ENCODE measurements at places on chromosomes 16 and 17. TPM values are rescaled to one million over a fixed set of nuclear protein-coding genes. Genes with fewer than 3 reads are reported as not detected.

- peak; percentile 87 for DNase-seq
Measured at GRCh38 chr17:10061111-10061845, 137.1 kb downstream of the GAS7 start.

- no peak for DNase-seq
Measured at GRCh38 chr16:83363521-83363920, 444.3 kb upstream of the HSBP1 start.

DNA sequence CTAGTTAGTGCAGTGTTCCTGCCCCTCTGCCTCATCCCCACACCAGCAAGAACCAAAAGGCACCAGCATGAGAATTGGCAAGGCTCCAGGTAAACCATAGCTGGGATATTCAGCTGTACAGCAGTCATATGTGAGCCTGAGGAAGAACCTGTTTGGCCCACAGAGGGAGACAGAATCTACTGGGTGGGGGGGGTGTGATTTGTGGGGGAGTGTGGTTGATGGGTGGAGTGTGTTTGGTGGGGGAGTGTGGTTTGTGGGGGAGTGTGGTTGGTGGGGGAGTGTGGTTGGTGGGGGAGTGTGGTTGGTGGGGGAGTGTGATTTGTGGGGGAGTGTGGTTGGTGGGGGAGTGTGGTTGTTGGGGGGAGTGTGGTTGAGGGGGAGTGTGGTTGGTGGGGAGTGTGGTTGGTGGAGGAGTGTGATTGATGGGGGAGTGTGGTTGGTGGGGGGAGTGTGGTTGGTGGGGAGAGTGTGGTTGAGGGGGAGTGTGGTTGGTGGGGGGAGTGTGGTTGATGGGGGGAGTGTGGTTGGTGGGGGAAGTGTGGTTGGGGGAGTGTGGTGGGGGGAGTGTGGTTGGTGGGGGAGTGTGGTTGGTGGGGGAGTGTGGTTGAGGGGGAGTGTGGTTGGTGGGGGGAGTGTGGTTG, 19.5 kb downstream of the MINK1 start:
- DNase-seq = peak; percentile 41

GRCh38 chr16:73873643-73874042, 423.0 kb upstream of the PSMD7 start:
- DNase-seq = no peak

GRCh38 chr16:55047331-55047730, 116.7 kb downstream of the IRX5 start:
- no peak for DNase-seq

DNA sequence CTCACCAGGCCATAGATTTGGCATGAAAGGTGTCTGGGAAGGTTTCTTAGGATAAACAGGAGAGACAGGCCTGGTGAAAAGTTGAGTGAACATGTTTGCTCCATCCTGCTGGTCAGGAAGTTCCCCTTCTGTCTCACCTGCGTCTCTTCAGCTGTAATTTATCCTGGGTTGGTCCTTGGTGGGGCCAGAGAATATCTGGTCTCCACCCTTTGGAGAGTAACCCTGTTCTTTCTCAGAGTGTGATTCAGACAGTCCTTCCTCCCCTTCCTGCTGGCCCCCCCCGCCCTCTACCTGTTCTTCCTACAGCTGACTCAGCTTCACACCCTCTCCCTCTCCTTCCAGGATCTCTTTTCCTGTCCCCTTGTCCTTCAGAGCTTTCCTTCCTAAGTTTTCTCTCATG, 17.1 kb downstream of the MINK1 start:
- no peak for DNase-seq

DNA sequence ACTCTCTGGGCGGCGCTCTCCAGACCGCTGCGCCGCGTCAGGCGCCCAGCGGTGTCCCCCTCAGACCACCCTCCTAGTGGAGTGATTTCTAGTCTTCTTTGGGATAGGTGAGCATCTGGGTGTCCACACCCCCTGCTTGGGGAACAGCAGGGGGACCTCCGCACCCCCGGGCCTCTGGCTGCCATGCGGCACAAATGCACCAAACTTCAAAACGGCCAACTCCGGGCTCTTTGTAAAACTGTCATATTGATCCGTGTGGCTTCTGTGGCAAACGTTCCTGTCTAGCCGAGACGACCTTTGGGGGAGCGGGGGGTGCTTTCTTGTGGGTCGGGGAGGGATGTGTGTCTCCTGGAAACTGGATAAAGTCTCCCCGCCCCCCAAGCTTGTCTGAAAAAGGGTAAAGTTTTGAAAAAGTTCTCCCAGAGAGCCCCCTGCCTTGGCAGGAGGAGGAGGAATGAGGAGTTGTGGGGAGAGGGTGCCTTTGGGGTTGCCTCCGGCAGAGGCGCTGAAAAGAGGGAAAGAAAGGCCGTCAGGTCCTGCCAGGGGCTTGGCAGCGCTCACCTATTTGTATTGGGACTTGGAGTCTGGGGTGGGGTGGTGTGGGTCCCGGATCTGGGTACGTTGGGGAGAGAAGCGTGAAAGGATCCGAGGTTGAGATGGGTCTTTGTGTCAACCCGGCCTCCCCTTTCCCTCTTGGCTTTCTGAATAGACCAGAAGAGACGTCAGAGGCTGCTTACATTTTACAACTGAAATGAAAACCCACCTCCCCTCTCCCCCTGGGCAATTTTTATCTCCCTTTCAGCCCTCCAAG, 2.2 kb upstream of the CHD3 start:
- DNase-seq = peak; percentile 22

DNA sequence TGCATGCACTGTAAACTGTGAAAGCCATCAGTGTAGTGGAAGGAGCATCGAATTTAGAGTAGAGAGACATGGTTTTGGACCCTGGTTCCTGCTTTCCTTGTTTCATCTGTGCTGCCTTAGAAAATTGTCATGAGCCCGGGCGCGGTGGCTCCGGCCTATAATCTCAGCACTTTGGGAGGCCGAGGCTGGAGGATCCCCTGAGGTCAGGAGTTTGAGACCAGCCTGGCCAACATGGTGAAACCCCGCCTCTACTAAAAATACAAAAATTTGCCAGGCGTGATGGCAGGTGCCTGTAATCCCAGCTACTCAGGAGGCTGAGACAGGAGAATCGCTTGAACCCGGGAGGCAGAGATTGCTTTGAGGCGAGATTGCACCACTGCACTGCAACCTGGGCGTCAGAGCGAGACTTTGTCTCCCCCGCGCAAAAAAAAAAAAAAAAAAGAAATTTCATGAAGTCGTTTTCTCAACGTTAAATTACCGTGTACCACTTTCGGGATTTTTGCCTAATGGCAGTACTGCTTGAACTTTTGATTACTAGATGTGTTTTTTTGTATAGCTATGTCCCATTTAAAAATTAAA, 912 bp downstream of the COQ7 start:
- DNase-seq = no peak

DNA sequence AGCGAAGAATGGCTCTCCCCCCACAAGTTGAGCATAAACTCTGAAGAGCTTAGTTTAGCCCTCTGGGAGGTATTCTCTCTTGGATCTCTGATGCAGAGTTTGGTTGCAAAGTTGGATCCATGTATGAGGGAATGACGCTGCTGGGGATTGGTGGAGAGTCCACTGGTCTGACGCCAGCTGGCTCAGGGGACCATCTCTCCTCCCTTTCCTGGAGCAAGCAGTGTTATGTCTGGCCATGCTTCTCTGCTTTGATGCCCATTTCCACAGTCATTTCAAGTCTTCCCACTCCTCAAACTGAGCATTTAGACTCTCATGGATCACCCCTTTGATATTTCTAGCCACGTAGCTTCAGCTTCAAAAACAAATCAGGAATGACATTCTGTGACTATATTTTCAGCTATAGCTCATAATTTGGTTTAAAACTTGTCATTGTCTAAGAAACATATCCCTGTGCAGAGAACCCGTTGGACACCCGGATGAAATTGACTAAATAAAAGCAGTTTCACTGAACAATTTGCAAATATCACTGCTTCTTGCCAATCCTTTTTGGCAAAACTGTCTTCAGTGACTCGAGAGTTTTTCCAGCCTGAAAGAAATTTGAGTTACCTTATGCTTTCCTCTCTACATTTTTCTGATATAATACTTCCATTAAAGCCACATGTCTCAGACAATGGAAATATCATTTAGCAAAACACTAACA, 193.4 kb upstream of the CDH11 start:
- DNase-seq = peak; percentile 33

DNA sequence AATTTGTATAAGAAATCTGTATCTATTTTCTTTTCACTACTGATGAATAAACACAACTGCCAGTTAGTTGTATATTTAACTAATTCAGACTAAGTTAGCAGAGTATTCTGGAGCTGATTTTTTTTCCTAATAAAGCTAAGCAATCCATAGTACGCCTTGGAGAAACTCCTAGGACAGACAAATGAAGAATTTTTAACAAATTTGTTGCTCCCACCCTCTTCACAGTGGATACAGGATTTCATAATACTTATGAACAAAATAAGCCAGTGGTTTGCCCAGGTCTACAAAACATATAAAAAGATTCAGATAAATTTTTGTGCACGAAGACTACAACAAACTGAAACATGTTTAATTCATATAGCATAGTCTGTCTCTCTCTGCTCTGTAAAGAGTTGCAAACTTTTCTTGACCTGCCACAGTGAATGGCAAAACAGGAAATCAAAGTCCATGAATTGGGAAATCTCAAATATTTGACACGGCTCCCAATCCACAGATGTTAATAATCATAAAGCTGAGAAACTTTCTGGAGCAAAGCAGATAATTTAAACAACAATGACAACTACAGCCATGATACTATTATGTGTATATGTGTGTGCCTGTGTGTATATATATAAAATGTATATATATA, 594 bp upstream of the ABCA6 start:
- DNase-seq = peak; percentile 89

DNA sequence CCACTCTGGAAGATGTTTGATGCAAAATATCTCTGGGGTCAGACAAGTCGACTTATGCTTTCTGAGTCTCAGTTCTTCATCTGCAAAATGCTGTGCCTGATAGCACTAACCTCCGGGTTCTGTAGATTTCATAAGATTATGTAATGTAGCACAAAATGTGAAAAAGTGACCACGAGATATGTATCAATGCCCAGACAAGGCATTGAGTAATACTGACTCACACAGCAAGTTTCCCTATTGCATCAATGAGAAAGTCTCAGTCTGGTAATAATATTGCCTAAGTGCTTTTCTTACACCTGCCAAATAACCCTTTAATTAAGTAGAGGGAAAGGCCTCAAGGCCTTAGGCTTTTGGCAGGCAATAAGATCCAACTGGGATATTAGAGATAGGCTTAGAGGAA, 41.4 kb upstream of the MMP2 start:
- DNase-seq = peak; percentile 25

SPAG5 gene
- 13.7 TPM for total RNA-seq

MAP2K6 gene
- total RNA-seq = 18.2 TPM

DPEP3 gene
- total RNA-seq = not detected

CDH13 gene
- total RNA-seq = 21.1 TPM

TMEM238L gene
- total RNA-seq = not detected

KCNJ18 gene
- not detected for total RNA-seq

RASL10B gene
- total RNA-seq = 4.1 TPM
